ENCODE measurements at places on chromosomes 4 and X.
A peak's percentile ranks its signal among the peaks of the same experiment; 100 is the strongest.

DNA sequence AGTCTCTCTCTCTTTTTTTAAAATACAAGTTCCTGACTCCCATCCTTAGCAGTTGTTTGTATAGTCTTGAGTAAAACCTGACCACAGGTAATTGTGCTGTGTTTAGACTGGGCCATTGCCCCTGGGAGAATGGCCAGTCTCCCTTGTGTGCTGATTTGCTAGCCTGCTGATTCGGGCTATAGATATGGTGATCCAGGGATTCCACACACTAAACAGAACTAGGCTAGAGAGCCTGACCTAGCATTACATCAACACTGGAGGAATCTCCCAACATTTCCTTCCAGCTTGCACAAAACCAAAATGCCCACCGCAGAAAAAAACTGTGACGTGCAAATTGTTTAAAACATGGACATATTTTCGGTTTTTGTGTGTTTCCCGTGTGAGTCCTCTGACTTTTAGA, 5.1 kb downstream of the UPRT start:
- DNase-seq: no peak

GRCh38 chrX:54820737-54821136, 13.2 kb downstream of the MAGED2 start:
- DNase-seq: no peak

GRCh38 chr4:89276296-89276695, 31.3 kb downstream of the GPRIN3 start:
- no peak for DNase-seq

DNA sequence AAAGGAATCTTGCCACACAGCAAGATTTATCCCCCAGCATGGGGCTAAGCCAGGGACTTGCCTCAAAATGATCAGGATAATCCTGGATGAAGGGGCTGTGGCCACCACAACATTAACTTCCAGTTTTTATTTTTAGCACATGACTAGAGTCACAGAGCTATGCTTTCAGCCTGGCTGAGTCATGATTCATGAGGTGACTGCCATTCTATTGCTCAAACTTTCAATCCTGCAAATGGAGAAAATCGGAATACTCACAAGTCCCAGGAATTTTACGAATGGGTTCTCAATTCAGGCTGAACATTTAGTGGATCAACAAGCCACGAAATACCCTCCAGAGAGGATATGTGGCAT, 70.7 kb upstream of the HPGD start:
- DNase-seq: peak; percentile 45

DNA sequence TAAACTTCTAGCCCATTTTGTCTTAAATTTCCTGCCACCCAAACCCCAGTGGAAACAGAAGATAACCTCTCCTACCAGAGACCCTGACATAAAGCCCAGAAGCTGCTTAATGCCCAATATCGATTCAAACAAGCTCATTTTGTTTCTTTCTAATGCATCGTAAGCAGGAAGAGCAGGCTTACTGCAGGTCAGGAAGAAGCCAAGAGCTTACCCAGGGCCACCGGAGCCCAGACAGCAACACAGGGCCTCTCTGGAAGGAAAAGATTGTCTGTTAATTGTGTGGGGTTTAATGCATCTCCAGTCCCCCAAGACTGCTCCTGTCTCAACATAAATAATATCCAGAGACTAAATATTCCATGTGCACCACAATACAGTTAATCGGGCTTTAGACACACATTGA, 177.3 kb upstream of the NOCT start:
- no peak for DNase-seq

GRCh38 chr4:109214622-109215301, 87.7 kb downstream of the COL25A1 start:
- DNase-seq: no peak

DNA sequence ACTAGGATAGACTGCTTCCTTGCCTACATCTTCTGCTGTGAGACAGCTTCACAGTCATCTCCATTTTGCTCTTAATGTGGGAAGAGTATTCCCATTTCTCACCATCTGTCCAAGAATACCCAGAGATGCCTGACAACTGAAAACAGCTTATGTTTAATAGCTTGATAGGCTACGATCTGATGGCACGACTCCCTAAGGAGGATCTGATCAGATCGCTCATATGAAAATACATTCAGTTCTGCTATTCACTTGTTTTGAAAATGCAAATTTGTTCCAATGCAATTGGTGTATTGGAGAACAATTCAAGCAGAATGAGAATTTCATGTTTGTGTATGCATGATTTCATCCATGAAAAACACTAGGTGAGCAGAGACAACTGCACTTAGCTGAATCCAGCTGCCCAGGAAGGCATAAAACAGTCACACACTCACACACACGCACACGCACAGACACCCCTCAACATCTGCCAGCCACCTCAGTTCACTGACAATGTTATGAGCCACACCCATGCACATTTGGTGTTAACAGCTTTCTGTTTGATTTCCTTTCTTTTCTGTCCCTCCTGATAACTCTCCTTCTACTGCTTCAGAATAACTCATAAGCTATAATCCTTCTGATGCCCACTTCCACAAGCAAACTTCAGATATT, 29.6 kb downstream of the TRIML1 start:
- DNase-seq: no peak

DNA sequence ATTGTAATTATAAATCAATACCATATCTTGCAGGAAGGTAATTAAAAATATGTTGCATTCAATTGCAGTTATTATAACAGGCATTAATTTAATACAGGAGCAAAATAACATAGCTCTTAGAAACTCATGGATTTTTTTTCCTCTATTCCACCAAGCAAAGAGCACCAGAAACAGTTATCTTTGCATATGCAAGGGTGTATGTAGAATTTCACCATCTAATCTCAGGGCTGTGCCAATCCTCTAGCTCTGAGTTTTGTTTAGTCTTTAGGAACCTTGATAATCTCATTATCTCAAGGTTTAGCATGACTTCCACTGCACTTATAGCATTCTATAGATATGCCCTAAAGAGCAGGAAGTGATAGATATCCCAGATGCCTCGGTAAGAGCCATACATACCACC, 197.5 kb downstream of the VEGFC start:
- DNase-seq: no peak

GRCh38 chr4:169807934-169808509, 50.3 kb upstream of the HPF1 start:
- no peak for DNase-seq

DNA sequence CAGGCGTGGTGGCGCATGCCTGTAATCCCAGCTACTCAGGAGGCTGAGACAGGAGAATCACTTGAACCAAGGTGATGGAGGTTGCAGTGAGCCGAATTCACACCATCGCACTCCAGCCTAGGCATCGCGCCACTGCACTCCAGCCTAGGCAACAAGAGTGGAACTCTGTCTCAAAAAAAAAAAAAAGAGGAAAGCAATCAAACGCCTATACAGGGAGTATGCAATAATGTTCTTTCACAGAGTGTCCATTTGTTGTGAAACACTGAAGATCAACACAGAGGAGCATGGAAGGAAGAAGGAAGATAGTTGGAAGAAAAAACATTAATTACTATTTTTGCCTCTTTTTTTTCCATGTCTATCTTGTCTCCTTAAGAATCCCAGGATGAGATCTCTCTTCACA, 113.4 kb downstream of the FBXO8 start:
- DNase-seq: no peak

DNA sequence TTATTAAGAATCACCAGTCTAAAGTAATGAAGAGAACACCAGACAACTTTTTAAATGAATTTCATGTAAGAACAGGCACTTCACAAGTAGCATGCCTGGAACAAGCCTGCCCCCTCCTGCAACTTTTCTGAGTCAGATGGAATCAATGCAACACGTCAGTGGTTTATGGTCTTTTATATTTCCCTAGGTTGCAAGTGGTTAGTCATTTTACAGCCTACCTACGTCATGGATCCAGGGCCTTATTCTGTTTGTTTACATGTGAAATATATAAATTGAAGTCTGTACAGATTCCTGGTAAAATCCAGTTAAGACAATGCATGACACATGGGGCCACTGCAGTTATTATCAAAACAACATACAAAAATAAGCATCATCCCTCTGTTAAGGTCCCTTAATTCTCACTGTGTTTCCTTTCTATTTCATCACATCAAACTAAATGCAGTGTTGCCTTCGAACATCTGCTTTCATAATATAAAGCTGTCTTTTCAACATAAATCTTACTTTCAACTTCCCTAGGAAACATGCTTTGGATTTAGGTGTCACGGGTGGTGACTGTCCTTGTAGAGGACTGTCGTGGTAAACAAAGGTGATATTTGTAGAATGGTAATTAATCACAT, 309.3 kb downstream of the FRMPD4 start:
- DNase-seq: peak; percentile 78

- no peak for DNase-seq
Observed at GRCh38 chr4:1086011-1086410, 27.4 kb downstream of the RNF212 start.

- DNase-seq: no peak
Observed at GRCh38 chr4:153954654-153955053, 165.8 kb upstream of the SFRP2 start.

DNA sequence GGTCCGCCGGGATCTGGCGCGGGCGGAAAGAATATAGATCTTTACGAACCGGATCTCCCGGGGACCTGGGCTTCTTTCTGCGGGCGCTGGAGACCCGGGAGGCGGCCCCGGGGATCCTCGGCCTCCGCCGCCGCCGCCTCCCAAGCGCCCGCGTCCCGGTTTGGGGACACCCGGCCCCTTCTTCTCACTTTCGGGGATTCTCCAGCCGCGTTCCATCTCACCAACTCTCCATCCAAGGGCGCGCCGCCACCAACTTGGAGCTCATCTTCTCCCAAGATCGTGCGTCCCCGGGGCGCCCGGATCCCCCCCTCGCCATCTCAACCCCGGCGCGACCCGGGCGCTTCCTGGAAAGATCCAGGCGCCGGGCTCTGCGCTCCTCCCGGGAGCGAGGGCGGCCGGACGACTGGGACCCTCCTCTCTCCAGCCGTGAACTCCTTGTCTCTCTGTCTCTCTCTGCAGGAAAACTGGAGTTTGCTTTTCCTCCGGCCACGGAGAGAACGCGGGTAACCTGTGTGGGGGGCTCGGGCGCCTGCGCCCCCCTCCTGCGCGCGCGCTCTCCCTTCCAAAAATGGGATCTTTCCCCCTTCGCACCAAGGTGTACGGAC, 482 bp upstream of the SHOX start:
- no peak for DNase-seq

- no peak for DNase-seq
Observed at GRCh38 chr4:170058826-170059225, 30.9 kb downstream of the AADAT start.

GRCh38 chrX:46294234-46294633, 251.0 kb downstream of the ZNF674 start:
- DNase-seq: no peak

DNA sequence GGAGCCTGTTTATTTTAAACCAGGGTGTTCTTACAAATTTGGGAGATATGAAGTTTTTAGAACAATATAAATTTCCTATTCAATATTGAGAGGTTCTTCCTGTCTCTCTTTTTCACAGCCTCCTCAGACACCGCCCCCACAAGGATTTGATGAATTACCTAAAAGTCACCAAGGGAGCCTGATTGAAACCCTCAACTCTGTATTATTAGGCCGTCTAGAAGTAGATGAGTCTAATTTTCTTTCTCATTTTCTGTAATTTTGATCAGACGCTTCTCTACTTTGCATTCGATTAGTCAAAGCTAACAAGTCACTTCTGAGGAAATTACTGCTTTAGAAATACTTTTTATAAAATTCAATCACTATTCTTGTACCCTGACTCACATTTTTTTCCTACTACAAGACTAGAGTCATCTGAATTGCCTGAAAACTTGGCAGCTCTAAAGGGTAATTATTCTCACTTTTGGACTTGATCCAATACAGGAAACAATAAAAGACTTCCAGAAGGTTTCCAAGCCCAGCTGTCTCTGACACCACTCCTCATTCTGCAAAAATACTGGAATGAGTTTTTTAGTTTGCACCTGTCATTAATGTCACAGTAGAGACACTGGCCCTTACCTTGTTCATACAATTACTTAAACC, 111.2 kb downstream of the ELOVL6 start:
- DNase-seq: peak; percentile 82

DNA sequence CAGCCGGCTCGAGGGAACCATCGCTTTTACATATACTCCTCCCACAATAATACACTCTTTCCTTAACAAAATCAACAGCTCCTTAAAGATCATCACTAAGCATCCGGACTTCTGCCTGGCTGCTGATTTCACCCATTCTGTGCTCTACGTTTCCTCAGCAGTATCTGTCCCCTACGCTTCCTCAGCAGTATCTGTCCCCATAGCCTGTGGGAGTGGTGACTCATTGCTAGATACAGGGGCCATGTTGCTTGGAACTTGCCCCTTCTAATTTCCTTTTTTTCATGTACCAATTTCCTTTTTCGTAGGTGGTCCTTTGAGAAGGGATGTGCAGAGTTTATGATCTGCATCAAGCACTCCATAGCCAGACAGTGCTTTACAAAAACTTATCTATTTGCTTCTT, 18.6 kb downstream of the MAP3K15 start:
- no peak for DNase-seq

DNA sequence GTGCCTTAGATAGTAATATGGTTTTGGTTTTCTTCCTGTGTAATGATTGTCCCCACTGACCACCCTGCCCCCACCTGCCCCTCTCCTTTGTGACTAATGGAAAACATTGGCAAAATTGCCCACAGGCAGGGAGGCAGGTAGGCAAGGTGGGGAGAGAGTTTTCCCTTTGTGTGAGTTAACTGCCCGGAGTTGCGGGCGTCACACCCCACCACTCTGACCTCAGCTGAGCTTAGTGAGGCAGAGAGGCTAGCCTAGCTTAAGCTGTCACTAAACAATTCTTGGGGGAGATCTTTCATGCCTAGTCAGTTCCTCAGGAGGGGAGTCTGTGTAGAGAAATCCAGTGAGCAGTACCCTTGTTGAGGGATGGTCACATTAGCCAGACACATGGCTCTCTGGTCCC, 245.3 kb downstream of the BCOR start:
- DNase-seq: no peak

GRCh38 chr4:113625902-113626301, 135.6 kb downstream of the CAMK2D start:
- DNase-seq: no peak

- DNase-seq: no peak
Observed at GRCh38 chr4:109441862-109442458, 8.3 kb downstream of the SEC24B start.

- DNase-seq: no peak
Observed at GRCh38 chr4:125911481-125911880, 596.7 kb downstream of the FAT4 start.

DNA sequence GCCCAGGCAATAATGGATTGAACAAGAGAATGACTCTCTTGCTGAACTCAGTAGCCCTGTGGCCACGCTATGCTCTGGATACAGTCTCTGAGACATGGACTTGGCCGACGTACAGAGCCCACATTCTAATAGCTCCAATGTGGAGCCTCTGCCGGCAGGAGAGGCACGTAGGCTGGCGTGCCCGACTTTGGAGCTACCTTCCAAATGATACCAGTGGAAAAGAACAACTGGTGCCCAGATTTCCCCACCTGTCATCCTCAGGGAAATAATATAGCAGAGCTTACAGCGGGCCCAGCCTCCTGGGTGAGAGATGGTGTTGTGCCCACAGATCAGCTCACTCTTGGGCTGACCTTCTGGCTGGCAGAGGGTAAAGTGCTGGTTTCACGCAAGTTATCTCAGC, 10.6 kb downstream of the NDP start:
- no peak for DNase-seq

Measured in fibroblast of skin of left quadriceps (primary cell).